AG08395 (cell line): ENCODE measurements at places on chromosomes 7 and 10.
A peak's percentile ranks its signal among the peaks of the same experiment; 100 is the strongest.

GRCh38 chr10:33392706-33393105 lies 58.2 kb upstream of the NRP1 start:
- DNase-seq, result no peak

- peak; percentile 47 for DNase-seq
Measured at GRCh38 chr10:14670551-14671240, 104.0 kb downstream of the FAM107B start.

DNA sequence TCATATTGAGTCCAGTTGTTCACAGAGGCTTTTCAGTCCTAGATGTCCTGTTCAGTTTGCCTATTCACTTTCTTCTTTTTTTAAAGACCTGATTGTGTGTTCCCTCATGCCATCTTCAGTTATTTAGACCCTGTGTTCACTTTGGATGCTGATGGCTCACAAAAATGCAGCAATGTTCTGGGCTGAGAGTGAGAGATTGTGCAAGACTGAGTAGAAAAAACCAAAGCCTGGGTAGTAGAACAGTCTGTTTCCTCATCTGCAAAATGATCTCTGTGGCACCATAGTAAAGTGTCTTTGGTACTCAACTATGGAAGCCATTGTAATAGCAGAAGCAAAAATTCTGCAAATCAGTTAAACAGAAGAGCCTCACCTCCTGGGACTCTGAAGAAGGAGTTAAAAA lies 43.2 kb downstream of the AKR1B1 start:
- no peak for DNase-seq

DNA sequence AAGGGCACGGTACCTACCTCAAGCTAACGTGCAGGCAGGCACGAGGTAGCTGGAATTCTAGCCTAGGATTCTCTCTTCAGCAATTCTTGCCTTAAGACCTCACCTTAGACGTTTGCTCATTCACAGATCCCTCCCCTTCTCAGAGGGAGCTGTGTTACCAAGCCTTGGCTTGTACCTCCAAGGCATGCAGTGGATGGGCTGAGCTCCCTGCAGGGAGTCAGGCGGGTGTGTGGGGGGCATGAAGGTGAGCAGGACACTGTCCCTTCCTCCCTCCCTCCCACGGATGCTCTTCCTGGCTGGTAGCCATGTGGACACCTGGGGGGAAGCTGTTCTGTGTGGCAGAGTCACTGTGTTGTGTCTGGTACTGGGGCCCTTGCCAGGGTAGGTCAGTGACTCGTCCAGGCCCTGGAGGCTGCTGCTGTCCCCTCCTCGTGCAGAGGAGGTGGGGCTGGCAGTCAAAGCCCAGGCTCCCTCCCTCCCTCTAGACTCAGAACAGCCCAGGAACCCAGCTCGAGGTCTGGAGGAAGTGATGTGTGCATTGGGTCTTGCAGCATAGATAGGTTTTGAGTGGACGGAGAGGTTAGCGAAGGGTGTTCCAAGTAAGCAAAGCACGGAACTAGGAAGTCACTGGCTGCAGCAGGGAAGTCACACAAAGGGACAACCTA lies 222.2 kb upstream of the SH2B2 start:
- no peak for DNase-seq

DNA sequence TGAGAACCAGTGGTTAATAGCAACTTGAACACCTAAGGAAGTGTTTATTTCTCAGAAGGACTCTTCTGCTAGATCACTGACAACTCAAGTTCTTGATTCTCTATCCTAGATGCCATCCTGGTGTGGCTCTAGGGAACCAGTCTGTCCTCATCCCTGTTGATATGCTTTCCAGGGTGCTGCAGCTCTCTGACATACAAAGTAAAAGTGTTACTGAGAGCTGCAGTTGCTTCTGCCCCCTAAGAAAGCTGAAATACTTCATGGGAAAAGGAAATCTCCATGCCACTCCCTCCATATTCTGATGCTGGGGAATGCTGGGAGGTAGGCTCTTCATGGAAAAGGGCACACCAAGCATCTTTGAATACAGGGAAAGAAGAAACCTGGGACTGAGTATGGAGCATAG lies 168.1 kb downstream of the KLF6 start:
- DNase-seq, result no peak

DNA sequence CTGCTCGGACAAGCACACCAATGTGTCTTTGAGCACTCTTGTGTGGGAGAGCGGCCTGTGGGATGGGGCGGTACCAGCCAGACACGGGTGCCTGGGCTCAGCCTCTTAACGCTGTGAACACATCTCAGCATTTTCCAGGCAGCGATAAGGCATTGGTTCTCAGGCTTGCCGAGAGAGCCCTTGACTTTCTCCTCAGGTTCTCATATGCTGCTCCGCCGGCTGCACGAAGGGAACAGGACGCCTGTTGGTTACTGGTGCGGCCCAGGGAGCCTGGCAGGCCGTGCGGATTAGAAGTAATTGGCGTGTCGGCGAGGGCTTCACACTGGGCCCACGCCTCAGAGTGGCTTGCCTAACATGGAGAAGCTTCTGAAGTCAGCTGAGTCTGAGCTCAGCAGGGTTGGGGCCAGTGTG lies 456.7 kb upstream of the FOXK1 start:
- no peak for DNase-seq

DNA sequence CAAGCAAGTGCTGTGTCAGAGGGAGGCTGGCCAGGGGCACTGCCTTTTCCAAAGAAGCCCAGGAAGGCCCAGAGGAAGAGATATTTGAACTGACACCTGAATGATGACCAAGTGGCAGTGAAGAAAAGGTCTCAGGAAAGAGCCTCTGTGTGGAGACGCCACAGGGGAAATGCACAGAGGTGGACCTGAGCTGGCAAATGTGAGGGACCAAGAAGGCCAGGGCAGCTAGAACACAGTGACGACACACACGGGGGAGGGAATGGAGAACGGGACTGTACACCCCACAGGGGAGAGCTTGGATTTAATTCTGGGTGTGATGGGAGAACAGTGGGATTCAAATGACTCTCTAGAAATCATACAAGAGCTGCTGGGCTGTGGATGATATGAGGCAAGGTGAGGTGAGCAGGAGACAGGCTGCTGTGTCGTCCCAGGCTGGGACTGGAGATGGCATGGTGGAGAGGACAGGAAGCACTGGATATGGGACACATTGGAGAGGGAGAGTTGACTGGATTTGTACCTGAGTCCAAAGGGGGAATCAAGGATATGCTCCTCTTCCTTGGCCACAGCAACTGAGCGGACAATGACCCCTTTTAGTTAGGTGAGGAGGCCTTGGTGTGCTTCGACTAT lies 84.2 kb upstream of the DDC start:
- no peak for DNase-seq

DNA sequence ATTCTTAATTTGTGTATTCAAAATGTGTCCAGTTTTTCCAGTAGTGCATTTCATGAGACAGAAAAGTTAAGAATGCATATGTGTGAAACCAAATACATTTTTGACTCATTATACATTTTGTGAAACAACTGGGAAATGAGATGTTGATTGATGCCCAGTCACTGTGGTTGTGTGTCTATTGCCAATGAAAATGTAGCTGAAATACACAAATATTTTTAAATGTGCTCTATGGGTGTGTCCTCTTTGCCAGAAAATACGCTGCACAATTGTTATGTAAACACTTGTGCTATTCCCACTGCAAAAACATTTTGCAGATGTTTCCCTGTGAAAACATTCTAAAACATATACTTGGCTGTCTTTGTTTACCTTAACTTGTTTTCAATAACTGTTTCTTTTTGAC lies 395.2 kb downstream of the TFEC start:
- DNase-seq, result peak; percentile 11

- DNase-seq, result no peak
Measured at GRCh38 chr7:134694299-134694698, 47.6 kb downstream of the BPGM start.

DNA sequence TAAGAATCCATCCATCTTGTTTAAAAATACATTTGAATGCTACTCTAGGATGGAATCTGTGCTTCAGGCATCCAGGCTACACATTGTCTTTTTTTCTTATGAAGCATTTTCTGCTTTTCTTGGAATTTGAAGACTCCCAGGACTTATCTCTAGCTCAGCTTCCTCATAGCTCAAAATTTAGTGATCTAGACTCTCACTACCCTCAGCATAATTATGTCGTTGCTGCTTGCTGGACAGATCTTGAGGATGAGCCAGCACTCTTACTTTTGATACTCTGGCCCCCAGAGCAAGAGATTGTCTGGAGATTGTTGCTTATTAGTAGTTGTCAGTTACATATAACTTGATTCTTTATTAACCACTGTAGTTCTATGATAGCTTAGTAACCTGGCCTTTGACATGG lies 83.3 kb upstream of the FGL2 start:
- DNase-seq, result no peak

GRCh38 chr10:83287374-83287773 lies 851.9 kb upstream of the GHITM start:
- no peak for DNase-seq

GRCh38 chr7:133977409-133978274 lies 149.5 kb upstream of the LRGUK start:
- no peak for DNase-seq

DNA sequence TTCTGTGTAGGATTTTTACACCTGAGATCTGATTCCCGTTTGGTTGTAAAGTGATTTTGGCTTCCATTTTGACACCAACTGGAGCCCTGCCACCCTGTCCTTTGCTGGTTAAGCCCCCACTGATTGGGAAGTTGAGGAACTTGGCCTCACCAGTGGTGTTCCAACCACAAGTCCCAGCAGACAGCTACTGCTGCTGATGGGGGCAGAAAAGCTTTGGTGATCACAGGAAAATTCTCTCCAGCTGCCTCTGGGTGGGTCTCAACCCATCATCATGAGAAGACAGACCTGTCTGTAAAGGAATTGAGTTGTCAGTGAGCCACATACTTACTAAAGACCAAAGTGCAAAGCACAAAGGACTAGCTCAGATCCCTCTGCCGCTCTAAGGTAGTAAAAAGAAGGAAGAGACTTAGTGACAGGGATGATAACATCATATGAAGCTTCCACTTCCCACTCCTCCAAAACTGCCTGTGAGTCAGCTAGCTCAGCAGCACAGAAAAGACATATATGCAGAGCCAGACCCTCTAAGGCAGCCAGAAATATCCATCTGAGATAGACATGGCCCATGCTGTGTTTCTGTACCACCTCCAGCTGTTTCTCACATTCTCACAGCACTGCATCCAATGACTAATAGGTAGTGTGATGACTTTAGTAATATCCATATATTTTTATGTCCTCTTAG lies 22.4 kb upstream of the LRRC17 start:
- no peak for DNase-seq

- DNase-seq, result no peak
Measured at GRCh38 chr10:34196058-34196433, 619.0 kb downstream of the PARD3 start.

DNA sequence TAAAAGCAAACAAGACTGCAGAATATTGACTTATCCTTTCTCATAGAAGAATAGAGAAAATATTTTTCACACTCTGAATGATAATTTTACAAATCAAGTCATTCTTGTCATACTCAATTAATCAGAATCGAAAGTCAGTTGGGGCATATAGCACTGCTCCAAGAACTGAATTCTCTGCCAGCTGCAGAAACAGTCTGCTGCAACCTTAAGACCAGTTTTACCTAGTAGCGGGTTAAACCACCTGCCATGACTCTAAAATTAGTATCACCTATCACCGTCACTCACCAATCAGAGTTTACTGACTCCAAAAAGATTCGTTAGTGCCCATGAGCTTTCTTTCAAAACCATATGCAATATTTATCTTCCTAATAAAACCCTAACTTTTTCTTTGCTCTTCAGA lies 429.0 kb upstream of the GRM3 start:
- DNase-seq, result no peak

GRCh38 chr10:48780341-48780740 lies 95.7 kb downstream of the WDFY4 start:
- no peak for DNase-seq

- no peak for DNase-seq
Measured at GRCh38 chr7:47640265-47640664, 58.4 kb upstream of the TNS3 start.

GRCh38 chr7:28729727-28730126 lies 228.4 kb downstream of the TRIL start:
- no peak for DNase-seq

DNA sequence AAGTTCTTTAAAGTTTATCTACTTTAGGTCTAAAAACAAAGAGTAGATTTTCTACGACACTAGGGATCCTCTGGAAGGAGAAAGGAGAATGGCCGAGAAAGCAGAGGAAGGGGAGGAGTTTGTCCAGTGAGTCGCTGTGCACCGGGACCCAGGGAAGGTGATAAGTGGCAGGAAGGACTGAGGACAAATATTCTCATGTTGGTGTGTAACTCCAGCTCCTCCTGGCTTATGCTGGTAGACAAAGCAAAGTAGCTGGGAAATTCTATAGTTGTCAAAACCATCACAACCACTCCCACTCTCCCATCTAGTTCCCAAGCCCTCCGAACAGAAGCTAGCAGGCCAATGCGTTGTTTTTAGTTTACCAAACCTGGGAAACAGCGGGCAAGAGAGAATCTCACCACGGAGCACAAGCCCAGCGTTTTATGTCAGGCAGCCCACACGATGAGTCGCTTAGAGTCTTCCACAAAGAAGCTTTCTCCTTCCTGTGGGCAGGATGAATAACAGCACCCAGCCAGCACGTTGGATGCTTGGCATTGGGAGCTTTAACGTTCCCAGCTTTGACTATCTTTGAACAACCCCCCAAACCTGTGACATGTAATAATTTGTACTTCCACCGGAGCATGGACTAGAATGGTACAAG lies 32.9 kb upstream of the JCAD start:
- peak; percentile 37 for DNase-seq

DNA sequence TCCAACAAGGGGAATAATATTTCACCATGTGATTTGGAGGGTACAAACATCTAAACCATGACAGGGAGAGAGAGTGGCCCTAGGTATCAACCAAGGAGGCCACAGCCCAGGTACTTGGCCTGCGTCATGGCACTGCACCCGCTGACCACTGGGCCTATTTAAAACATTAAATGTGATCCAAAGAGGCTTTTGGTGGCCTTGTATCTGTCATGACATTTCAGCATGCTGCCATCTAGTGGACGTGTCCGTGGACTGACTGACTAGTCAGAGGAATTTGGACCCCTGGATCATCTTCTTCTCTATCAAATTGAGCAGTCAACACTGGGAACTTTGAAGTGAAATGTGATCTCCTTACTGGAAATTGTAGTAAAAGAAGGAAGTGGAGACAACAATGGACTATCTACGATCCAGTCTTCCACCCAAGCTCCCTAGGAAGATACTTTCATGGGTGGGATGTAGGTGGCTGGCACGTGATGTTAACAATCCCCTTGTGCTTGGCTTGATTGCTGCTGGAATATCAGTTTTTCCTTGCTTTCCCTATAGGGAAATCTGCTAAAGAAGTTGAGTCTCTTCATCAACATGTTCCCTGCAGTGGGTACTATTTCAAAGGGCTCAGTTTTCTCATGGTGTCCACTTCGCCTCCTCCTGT lies 24.6 kb upstream of the ITGA8 start:
- peak; percentile 55 for DNase-seq

DNA sequence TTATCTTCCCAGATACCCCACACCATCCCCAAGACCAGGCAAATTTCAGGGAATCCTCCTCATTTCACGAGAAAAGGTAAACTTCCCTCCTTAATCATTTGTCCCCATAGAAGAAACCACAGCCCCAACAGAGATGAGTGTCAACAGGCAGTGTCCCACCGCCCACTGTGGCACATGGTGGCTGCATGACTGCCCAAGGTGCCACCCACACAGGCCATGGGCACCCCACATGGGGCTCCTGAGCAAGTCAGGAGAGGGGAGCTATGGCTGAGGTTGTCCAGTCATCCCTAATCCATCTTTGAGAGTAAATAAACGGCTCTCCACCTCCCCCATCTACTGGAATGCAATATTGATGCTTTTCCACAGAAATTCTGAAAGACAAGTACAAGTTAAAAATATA lies 44.1 kb downstream of the ANTXRL start:
- DNase-seq, result no peak
